Posterior cingulate gyrus (tissue), 11 donors: ENCODE measurements at places on chromosomes 3 and 15.

- no peak for DNase-seq
Measured at GRCh38 chr3:180062771-180063170, 26.0 kb upstream of the PEX5L start.

GRCh38 chr3:154851644-154852043, 228.5 kb upstream of the MME start:
- DNase-seq: no peak

DNA sequence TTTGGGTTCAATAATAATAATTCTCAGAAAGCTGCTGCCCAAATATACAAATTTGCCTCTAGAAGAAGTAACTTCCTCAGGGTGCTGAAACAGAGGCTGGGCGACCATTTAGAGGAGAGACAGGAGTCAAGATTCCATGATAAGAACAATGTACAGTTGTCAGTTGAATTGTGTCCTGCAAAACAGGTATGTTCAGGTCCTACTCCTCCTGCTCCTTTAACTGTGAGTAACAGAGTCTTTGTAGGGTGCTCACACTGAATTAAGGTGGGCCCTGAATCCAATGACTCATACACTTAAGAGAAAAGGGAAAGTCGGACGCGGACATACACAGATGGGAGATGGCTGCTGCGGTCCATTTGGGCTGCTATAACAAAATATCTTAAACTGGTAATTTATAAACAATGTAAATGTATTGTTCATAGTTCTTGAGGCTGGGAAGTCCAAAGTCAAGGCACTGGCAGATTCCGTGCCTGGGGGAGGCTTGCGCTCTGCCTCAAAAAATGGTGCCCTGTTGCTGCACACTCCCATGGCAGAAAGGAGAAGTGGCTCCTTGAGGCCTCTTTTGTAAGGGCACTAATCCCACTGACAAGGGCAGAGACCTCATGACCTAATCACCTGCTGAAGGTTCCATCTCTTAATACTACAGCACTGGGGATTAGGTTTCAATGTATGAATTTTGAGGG, 55.1 kb downstream of the MB21D2 start:
- DNase-seq: no peak

GRCh38 chr15:80367094-80367493, 37.1 kb upstream of the ARNT2 start:
- DNase-seq: no peak

- no peak for DNase-seq
Measured at GRCh38 chr15:87599616-87600015, 656.9 kb downstream of the NTRK3 start.
